Activated CD4-positive, alpha-beta T cell treated with anti-CD3 and anti-CD28 coated beads, Interleukin-10, Interleukin-2, amounts not matched to agents 100 ng/mL and 50 ng/mL, durations not matched to agents 16 hours and 8 hours (primary cell): ENCODE measurements at places on chromosomes 5 and 9.

DNA sequence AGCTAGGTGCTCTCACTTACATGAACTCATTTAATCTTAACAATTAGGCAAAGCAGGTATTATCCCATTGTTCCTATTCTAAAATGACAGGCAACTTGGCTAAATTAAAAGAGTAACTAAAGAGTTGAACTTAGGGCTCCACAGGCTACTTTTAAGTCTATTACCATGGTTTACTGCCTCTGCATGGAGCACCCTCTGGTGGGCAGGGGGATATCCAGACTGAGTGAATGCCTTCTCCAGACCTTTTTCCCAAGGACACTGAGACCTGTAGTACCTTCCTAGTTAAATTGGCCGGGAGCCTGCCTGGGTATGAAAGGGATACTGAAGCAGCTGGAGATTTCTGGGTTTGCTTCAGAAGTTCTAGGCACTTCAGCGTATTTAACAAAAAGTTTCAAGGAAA lies 238.1 kb downstream of the ELAVL2 start:
- DNase-seq: no peak

DNA sequence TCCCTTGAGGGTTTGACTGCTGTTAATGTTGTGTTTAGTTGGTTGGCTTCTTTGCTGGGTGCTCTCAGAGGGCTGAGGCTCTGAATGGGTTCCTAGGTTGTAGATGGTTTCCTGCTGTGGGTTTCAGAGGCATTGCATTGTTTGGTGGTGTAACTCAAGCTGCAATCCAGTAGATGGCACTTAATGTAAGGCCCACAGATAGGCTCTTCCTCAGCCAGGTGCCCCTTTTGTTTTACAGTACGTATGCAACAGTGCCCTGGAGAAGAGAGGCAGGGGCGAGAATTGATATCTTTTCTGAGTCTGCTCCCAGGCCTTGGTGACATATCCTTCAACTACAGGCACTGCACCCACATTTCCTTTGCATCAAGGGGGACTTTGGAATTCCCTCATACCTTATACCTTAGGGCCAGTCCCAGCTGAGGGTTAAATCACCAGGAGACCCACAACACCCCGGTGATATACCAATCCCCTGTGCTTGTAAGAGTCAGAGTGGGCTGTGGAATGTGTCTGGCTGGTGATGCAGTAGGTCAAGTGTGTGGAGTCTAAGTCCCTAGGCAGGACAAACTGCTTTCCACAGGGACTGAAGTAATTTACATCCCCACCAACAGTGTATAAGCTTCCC lies 7.0 kb upstream of the UGT3A2 start:
- peak; percentile 29 for DNase-seq

- DNase-seq: peak; percentile 35
Observed at GRCh38 chr9:3968891-3969290, 331.0 kb downstream of the GLIS3 start.

DNA sequence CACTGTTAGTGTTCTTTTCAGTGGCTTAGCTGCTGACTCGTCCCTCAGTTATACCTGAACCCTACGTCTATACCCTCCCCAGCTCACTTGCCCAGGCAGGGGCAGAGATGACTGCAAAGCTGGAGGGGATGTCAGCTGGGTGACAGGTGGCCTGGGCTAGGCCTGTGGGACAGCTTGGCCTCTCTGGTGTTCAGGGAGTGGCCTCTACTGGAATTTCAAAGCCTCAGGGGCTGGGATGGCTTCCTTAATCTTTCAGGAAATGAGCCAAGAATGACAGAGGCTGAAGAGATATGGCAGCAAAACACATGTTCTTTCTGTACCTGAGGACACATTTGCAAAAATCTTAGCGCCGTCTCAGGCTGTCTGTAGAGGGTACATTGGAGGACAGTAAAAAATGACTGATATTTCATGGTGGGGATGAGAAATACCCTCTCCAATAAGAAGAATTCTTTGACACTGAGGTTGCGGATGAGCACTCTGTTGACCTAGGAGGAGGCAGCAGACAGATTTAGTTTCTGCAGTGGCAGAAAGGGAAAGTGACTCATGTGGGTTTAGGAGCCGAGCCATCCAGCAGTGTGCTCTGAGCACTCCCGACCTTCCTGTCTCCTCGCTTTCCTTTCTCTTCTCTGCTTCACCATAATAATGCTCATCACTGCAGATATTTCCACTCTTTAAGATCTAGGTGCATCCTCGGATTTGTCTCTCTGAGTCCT lies 54.4 kb downstream of the ENTREP1 start:
- no peak for DNase-seq

- DNase-seq: no peak
Observed at GRCh38 chr9:74120470-74120869, 376.7 kb upstream of the RORB start.

GRCh38 chr9:135877791-135878527 lies 29.4 kb downstream of the CAMSAP1 start:
- DNase-seq: no peak

GRCh38 chr5:9170026-9170425 lies 375.8 kb downstream of the SEMA5A start:
- DNase-seq: no peak

GRCh38 chr9:14706530-14707140 lies 13.4 kb upstream of the ZDHHC21 start:
- DNase-seq: no peak

DNA sequence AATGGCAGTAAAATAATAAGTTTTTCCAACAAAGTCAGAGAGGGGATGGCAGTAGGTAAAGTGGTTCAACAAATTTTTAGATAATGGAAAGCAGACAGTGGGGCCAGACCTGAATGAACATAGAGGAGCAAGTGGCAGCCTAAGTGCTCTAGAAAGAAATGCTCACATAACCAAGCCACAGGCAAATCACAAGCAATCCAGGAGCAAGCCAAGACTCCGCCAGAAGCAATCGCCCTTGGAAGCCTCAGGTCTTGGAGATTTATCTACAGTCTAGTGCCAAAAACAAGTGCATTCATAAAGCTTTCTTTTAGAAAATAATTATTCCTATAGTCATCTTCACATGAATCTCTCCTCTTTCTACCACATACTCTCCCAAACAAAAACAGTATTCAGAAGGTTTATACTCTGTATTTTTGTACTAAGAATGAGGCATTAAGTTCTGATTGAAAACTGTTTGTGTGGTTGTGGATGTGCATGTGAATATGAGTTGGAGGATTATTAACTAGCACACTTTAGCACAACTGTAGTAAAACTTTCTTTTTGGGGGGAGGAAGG lies 375.5 kb downstream of the CDH9 start:
- no peak for DNase-seq

DNA sequence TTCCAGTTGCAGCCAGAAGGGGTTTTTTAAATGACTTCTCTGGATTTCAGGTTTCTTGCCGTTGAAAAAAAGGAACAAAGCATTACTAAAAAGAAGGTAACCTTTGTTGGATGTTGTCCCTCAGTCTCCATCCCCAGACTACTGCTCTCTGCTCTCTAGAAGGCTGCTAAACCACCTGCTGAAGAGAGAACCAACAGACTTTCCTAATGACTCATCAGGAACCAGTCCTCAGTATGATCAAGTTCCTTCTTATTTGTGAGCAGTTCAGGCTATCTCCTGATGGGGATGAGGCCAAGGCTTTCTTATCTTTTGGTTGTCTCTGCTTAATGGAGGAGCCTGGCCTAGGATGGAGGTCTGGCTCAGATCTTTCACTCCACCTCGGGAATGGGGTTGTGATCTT lies 4.1 kb downstream of the KIF4B start:
- DNase-seq: peak; percentile 57

GRCh38 chr5:17443333-17444130 lies 54.5 kb upstream of the TAF11L2 start:
- DNase-seq: no peak

DNA sequence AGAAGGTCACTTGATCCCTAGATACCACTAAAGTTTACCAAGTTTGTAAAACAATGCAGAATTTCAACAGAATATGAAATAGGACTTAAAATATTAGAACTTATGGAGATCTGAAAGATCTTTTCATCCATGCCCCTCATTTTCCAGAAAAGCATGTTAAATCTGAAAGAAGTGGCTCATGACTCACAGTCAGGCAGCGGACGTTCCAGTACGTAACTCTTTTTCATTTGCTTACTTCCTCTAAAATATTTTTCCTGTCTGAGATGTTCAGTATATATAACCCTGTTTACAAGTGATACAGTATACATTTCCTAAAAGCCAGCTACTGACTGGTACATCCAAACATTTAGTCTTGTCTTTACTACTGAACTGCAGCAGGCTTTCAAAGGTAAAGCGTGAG lies 22.3 kb downstream of the FBXW2 start:
- peak; percentile 25 for DNase-seq
